Pons (tissue), 1 donor: ENCODE measurements at places on chromosomes 11 and 22.

DNA sequence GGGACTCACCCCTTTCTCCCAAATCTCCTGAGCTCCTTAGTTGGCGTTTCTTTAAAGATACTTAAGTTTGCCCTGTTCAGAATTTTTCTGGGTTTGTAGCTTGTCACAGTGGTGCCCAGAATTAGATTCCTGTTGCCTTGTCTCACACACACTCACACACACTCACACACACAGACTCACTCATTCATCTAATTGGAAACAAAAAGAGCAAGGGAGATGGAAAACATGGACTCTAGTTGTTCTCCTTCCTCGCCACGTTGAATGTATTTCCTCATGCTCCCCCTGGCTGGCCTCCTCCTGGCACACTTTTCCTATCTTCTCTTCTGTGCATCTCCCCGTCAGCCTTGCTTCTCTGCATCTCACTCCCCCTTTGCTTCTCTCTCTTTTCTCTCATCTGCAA is 752.3 kb downstream of the NTM start:
- peak; percentile 25 for DNase-seq

DNA sequence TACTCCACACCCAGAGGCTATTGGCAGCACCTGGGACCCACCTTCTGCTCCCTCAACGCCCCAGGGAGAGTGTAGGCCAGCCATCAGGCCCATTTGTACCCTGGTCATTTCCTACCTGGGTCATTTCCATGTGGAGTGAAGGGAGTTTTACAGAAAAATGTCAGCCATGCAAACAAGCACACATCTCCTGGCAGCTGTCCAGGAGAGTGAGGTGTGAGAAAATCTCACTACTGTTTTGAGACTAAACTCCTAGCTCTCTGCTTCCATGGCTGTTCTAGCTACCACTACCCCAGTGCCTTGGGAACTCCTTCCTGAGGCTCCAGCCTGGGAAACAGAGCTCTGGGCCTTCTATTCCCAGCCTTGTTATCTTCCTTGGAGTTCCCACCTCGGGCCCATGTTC is 2.8 kb upstream of the TMPRSS13 start:
- DNase-seq = no peak

DNA sequence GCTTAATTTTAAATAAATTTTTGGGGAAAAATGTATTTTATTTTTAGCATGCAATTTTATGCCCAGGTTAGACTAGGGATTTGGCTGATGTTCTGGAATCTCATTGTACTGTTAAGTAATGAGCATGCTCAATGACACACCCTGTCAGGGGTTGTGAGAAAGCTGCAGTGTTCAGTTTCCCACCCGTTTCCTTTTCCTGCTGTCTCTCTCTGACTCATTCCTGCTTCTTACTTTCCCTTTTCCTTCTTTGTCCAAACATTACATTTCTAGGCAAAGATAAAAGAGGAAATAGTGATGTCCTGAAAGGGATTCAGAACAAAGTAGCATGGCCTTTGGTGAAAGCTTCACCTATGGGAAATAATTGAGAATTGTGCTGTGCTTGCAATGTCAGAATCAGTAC is 22.7 kb downstream of the OOSP3 start:
- DNase-seq = no peak

DNA sequence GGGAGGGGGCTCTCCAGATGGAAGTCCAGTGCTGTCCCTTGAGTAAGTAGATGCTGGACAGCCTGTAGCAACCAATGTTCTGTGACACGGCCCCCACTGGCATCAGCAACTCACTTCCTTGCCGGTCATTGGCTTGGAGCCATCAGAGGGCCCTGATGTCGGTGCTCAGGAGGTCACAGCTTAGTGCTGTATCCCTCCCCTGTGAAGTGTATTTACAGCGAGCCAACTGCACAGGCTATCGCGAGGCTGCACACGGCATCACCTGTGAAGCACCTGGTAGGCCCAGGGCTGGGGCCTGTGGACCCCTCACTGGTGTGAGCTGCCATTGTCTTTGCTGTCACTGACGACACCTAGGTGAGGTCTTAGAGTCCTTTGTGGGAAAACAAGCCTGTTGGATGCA is 13.4 kb upstream of the ACR start:
- no peak for DNase-seq

GRCh38 chr11:116519499-116519898 is 253.3 kb downstream of the BUD13 start:
- DNase-seq = no peak

DNA sequence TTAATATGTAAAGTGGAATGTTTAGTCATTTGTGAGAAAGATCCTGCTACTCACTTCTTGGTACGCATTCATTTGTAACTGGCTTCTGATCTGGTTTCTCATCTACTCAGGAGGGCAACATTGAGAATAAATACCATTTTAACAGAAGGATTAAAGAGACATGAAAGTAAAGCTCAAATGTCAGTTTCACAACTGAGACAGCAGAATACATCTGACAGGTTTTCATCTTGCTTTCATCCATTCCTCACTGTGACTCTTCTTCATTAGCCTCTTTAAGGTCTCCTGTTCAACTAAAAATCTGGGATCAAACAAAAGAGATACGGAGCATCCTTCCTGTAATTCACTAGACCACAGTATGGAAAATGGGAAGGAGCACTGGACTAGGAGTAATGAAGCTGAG is 31.4 kb upstream of the CCDC89 start:
- DNase-seq = peak; percentile 42
